ENCODE measurements at places on chromosomes 7 and 10.

- DNase-seq = no peak
These were observed 150.2 kb downstream of the NSUN6 start for GRCh38 chr10:18501198-18501597.

DNA sequence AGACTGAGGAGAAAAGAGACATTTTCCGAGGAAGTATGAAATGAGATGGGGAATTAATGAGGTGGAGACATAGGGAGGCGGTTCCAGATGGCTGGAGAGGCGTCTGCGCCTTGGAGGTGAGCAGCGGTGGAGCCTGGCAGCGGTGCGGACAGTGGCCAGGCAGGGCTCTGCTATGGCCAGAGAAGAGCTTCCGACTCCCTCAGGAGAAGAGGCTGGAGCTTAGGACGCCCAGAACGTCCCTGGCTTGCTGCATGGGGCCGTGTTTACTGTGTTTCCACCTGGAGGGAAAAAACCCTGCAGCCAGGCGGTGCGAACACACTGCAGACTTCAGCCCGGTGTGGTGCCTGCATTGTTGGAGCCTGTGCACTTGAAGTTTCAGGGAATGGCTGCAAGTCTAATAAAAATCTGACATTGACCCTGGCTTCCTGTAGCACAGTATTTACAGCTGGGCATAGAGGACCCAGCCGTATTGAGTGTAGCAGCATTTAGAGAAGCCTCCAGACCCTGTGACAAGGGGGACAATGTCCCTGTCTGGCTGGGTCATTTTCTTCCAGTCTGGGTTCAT is 447.1 kb upstream of the MKI67 start:
- no peak for DNase-seq

- no peak for DNase-seq
These were observed 27.9 kb upstream of the COL1A2 start for GRCh38 chr7:94366832-94367231.

GRCh38 chr10:18456984-18457383 is 194.4 kb downstream of the NSUN6 start:
- no peak for DNase-seq

GRCh38 chr7:7569081-7569527 is 2.4 kb downstream of the MIOS start:
- DNase-seq = no peak

GRCh38 chr10:59335497-59335896 is 26.9 kb downstream of the FAM13C start:
- no peak for DNase-seq

DNA sequence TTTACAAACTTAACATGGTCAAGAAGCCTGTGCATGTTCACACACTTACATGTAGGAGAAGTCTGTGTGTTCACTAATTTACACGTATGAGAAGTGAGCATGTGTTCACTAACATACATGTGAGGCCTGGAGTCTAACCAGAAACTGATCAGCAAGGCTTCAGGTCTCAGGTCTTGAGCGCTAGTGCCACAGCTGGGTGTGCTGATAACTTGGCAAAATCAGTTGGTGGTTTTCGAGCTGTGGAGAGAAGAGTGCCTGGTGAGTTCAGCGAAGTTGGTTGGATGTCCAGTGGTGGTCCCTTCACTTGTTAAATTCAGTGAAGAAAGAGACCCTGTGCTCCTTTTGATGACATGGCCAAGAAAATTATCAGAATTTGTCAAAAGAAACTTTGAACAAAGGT is 98.7 kb downstream of the CELF2 start:
- no peak for DNase-seq

DNA sequence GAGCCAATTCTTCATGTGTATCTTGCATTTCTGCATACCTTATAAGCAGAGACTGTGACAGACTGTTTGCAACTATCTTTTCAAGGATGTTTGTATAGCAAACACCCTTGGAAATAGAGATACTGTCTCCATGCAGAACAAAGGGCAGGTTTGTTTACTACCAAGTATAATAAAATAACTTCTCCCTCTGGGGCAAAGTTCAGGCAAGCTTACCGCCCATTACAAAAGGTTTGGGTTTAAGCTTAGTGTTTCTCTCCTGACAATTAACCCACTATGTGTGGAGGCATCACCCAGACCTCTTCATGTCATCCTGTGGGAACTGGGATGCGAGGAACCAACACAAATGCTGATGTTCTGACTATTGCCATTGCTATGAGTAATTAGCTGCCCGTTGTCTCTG is 479.1 kb upstream of the ZMIZ1 start:
- no peak for DNase-seq

DNA sequence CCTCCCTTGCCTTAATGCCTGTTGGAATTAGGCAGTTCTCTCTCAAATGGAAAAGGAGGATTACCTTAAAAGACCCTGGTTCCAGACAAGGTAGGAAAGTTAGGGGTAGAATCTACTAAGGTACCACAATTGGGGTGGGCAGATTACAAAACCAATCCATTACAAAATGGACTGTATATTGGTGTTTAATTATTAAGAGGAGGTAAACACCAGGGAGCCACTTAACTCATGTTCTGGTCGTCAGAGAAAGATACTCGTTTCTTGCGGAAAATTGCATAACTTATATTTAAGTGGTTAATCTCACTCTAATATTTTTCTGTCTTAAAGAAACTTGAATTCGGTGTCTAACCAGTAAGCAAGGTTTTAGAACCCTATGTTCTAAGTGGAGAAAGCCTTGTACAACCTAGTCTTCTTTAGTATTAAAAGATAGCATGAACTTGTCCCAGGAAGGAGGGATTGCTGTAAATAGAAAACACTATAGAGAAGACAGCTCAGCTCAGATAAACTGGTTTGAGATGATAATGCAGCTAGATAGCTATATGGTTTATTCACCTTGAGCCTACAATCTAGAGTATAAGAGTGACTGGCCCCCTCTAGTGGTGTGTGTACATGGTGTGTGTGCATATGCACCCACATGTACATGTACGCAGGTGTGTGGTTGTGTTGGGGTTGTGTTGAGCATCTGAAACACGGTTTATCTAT is 58.0 kb upstream of the STRIP2 start:
- DNase-seq = no peak
